ENCODE measurements at places on chromosomes 7 and 10.

- no peak for DNase-seq
These were observed 13.1 kb downstream of the BLVRA start for GRCh38 chr7:43771573-43771972.

DNA sequence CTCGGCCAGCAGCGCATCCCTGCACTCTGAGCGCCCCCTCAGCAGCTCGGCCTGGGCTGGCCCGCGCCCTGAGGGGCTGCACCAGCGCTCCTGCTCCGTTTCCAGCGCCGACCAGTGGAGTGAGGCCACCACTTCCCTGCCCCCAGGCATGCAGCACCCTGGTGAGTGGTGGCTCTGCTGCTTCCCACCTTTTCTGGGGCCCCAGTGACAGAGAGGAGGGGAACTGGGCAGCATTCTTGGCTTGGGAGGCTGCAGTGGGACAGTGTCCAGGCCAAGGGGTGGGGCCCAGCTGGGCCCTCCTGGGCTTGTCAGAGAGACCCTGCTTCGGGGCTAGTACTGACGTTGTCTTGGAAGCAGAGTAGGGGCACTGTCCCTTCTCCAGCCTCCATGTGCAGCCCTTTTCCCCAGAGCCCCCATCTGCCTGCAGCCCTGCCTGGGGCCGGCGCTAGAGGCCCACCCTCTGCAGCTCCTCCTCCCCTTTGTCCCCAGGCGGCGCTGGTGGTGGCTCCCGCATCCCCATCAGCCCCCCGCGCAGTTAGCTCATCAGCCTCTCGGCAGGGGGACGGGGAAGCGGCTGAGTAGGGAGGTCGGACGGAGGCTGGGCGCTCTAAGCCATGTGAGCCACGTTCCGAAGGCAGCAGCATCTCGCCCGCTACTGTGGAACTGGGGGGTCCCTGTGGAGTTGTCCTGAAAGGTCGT lies 29.2 kb downstream of the GBX1 start:
- no peak for DNase-seq

GRCh38 chr7:152202056-152202455 lies 176.6 kb downstream of the GALNT11 start:
- DNase-seq, result no peak

GRCh38 chr7:17408245-17408903 lies 109.9 kb downstream of the AHR start:
- no peak for DNase-seq

- DNase-seq, result no peak
These were observed 87.2 kb upstream of the A1CF start for GRCh38 chr10:50972591-50972990.

DNA sequence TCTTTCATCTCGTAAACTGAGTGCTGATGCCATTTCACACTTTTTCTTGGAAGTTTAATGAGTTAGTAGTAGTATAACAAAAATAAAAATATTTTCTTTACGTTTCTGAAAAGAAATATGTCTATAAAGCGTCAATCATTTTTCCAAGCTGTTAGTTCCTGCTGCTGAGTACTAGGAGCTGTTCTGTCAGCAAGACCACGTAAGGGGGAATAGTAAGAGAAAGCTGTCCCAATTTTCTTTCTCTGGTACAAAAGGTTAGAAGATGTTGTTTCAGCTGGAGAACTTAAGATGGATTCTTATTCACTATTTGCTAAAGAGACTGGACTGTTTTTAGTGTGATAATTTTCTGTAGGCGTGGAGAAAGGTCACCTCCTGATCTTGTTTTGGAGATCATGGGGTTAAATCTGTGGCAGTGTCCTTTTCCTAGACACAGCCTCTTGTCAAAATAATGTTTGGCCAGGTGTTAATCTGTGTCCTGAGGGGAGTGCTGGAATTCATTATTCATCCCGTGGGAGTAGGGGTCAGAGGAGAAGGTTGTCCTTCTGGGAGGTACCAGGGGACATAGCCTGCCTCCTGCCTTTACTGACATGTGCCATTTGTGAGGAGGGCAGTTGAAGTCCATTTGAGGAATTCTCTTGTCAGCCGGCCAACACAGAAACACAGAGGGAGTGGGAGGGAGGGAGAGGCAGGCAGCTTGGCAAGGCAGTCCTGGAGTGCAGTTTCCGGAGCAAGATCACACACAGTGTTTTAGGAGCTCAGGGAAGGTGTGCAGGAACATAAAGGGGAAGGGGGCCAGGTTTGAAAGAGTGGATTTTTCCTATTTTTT lies 368.7 kb downstream of the AUTS2 start:
- DNase-seq, result no peak

DNA sequence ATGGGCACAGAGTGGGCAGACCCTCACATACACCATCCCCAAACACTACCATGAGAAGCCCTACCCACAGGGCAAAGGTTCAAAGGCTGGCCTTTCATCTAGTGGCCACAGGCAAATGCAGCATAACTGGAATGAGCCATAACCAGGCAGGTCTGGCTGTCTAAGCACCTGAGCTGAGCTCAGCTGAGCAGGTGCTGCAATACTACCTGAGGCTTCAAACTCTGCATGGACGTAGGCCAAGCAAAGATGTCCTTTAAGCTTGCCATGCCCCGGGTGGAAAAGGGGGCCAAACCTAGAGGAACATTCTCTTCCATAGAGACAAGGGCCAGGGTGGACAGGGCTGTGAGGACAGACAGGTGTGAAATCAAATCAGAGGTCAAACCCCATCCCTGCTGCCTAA lies 65.3 kb upstream of the CAMK2B start:
- DNase-seq, result no peak

GRCh38 chr10:112821663-112822062 lies 128.4 kb upstream of the TCF7L2 start:
- DNase-seq, result no peak

DNA sequence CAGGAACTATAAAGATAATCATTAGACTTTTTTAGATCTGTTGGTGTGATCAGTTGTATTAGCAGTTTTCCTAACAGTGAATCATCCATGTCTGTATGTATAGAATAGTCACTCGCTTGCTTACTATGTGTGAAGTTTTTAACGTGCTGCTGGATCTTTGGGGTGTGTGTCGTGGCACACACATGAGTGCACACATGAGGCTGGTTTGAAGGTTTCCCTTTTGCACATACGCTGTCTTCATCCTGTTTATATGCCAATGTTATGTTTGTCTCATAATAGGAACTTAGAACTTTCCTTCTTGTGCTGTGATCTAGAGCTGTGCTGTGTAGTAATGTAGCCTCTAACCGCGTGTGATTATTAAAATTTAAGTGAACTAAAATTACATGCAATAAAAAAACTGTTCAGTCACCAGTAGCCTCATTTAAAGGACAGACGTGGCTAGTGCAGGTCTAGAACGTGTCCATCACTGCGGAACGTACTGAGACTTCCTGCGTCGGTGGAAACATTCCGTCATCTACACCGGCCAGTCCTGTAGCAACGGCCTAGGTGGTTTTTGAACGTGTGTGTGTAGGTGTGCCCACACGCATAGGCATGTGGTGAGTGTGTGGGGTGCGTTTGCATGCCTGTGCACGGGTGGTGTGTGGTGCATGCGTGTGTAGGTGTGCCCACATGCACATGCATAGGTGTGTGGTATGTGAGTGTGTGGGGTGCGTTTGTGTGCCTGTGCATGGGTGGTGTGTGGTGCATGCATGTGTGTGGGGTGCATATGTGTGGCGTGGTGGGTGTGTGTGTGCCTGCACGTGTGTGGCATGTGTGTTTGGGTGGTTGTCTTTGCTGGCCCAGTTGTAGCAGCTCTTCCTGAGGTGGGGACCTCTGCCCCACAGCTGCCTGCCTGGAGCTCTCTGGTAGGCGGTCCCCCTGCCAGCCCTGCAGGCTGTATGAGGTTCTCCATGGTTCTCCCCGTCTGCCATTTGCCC lies 56.6 kb downstream of the INPP5A start:
- no peak for DNase-seq

DNA sequence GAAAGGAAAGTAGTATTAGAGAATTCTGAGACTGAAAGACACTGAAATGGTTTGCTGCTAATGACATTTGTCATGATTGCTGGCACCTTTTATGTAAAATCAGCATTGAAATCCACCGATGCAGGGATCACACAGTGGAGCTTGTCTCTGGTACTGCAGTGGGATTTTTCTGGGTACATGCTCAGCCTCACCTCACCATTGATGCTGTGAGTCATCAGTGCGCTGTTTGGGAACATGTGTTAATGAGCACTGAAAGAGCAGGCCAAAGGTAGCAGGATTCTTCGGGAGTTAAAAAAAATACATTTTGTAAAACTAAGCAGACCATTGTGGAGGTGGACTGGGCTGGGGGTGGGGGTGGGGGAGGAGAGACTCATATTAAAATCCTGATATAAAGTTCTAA lies 174.9 kb downstream of the CREB5 start:
- DNase-seq, result no peak

- no peak for DNase-seq
These were observed 386.0 kb downstream of the SEMA3D start for GRCh38 chr7:84800846-84801245.

- DNase-seq, result no peak
These were observed 21.4 kb downstream of the KCNK18 start for GRCh38 chr10:117218654-117219053.

- no peak for DNase-seq
These were observed 395.2 kb downstream of the TFEC start for GRCh38 chr7:115635376-115635775.

DNA sequence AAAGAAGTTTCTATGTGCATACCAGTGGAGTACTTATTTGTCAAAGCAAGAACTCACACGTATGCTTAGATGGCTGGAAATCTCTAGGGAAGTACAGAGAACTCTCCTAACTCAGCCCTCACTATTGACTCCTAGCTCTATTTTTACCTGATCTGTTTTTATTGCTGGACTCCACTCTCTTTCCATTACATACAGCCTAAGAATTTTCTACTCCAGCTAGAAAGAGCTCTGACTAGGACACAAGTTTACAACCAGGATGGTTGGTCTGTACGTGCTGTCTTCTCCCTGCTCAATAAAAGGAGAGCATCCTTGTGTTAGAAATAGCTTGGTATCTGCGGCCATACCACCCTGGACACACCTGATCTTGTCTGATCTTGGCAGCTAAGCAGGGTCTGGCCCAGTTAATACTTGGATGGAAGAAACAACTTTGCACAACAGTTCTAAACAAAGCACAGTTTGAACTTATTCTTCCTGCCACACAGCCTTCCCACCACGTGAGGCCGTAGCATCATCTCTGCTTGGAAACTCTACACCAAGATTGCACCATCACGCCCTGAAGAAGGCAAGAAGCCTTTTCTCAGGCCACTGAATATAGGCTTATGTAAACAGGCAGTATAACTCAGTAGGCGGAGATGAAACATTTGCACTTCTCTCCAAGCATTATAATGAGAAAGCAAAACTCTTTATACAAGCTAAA lies 50.7 kb downstream of the KCNMA1 start:
- DNase-seq, result no peak

DNA sequence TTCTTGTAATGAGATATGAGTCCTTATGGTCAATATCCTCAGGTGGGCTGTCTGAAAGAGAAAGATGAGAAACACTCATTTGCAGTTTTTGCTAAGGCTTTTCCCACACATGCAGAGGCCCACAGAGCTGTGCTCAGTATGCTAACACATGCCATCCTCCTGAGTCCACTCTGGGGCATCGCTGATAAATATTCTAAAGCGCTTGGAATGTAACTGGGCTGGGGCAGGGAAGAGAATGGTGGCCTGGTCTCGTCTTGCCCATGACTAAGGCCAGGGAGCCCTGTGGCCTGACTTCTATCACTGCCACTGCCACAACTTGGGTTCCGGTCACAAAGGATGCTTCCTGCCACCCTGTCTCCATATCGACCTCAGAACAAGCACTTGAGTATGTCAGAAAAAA lies 199.7 kb upstream of the FRMD4A start:
- no peak for DNase-seq

- no peak for DNase-seq
These were observed 20.5 kb upstream of the FZD1 start for GRCh38 chr7:91243591-91244301.

GRCh38 chr7:91326516-91327199 lies 62.4 kb downstream of the FZD1 start:
- peak; percentile 16 for DNase-seq

DNA sequence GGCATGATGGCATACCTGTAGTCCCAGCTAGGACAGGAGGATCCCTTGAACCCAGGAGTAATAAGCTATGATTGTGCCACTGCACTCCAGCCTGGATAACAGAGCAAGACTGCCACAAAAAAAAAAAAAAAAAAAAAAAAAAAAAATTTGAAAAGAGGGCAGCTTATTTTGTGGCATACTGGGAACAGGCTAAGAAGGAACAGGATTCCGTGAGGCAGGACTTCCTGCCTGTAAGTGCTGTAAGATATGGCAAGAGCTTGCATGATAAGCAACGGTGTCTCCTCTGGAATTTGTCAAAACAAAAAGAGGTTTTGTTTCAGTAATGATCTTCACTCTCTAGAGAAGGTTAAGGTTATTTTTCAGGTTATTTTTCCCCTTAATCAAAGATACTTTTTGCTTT lies 101.1 kb downstream of the ABCC2 start:
- DNase-seq, result no peak

All from SK-N-MC (cell line).